ENCODE measurements at places on chromosomes 3 and 15.

GRCh38 chr3:115052906-115053305, 94.2 kb downstream of the ZBTB20 start:
- DNase-seq: peak; percentile 40

GRCh38 chr15:93829115-93829870, 402.1 kb upstream of the MCTP2 start:
- DNase-seq: peak; percentile 68

DNA sequence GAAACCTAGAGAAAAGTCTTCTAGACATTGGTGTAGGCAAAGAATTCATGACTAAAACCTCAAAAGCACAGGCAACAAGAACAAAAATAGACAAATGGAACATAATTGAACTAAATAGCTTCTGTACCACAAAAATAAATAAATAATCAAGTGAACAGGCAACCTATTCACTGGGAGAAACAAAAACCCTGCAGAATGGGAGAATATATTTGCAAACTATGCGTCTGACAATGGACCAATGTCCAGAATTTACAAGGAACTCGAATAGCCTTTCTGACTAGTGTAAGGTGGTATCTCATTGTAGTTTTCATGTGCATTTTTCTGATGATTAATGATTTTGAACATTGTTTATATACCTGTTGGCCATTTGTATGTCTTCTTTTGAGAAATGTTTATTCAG, 37.0 kb upstream of the GCSAM start:
- no peak for DNase-seq

- no peak for DNase-seq
Observed at GRCh38 chr3:114551770-114552526, 258.1 kb downstream of the TIGIT start.

DNA sequence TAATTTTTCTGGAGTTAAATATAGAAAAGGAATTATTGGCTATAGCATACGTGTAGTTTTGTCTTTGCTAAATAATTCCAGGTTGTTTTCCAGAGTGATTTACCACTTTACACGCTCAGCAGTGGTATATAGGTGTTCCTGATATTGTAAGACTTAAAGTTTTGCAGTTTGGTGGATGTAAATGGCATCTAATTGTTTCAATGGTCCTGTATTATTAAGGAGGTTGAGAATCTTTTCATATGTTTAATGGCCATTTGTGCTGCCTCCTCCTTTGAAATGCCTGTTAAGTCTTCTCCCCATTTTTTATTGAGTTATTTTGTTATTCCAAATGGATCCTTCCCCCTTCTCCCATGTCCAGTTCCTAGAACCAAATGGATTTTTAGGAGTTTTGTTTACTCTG, 26.4 kb upstream of the P4HTM start:
- no peak for DNase-seq

- DNase-seq: peak; percentile 48
Observed at GRCh38 chr3:104273046-104273649, 1093.6 kb upstream of the ALCAM start.

GRCh38 chr15:69435985-69436384, 16.6 kb upstream of the RPLP1 start:
- peak; percentile 73 for DNase-seq

DNA sequence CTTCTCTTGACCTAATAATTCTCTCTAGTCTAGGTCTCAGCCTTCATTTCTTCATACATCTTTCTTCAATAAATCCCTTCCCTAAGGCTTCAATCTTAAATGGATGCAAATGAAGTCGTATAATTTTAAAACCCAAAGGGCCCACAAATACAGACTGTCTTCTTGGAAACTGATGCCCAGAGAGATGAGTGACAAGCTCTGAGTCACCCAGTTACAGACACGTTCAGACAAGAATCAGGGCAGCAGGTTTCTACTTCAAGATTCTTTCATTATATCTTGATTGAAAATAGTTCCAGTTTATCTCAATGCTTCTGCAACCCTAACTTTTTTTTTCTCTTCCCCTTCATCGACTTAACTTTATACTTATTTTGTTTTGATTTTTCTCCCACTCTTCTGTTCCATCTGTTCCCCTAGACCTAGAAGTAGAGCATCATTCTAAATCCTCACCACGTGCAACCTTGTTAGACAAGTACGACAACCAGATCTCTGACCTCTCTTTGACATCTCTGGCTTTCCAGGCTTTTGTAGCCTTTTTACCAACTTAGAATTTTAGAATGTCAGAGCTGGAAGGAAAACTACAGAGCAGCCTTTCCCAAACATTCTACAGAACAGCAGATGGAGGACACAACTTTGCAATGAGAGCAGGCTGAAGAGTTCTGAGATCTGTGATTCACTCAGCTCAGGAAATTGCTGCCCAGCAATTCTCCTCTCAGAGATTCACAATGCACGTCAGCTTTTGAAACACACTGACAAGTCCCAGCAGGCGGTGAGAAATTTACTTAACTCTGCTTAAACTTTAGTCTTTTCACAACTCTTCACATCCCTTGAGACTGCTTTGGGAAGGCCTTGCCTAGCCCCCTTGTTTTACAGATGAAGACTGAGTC, 25.3 kb downstream of the NCEH1 start:
- no peak for DNase-seq

GRCh38 chr3:8503871-8504610, 2.4 kb downstream of the LMCD1 start:
- peak; percentile 26 for DNase-seq

- DNase-seq: no peak
Observed at GRCh38 chr15:72497402-72497801, 23.3 kb downstream of the ARIH1 start.

- peak; percentile 74 for DNase-seq
Observed at GRCh38 chr3:152241142-152242017, 27.3 kb upstream of the MBNL1 start.

DNA sequence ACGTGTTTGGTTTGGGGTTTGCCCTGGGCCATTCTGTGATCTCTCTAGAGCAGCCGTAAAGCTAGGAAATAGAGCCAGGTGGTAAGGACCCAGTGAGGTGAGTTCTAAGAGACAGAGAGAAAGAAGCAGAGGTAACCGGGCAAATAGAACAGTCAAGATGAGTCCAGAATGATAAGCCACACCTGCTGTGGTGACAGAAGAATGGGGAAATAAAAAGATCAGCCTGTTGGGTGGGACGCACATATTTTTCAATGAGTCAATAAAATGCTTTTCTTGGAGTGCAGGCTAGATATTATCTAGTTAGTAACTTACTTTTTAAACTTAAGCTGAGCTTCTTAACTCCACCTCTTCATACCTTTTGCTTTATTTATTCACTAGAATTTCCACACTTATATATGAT, 135.0 kb downstream of the NFKBIZ start:
- DNase-seq: no peak

- no peak for DNase-seq
Observed at GRCh38 chr3:72601983-72602750, 246.1 kb downstream of the SHQ1 start.

DNA sequence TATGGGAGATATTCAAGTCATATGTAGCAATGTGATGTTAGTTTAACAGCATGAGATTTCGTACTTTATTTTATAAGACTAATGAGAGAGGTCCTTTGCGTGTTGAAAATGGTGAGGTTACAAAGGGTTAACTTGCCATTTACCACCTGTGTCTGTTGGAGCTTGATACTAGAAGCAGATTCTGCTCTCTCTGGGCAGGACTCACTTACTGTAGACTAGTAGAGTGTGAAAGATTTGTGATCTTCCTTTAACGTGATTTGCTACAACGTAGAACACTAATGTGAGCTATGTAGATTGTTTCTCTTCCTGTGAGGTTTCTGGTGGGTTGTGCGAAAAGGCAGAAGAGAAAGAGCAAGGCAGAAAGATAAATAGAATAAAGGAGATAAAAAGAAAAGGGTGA, 1.1 kb downstream of the TP63 start:
- DNase-seq: no peak

GRCh38 chr15:68580883-68581155, 2.0 kb downstream of the CORO2B start:
- DNase-seq: no peak

- no peak for DNase-seq
Observed at GRCh38 chr3:52073490-52073889, 17.1 kb upstream of the DUSP7 start.

GRCh38 chr15:75327491-75327890, 8.4 kb upstream of the COMMD4 start:
- no peak for DNase-seq

GRCh38 chr3:99131876-99132275, 230.4 kb upstream of the DCBLD2 start:
- no peak for DNase-seq

DNA sequence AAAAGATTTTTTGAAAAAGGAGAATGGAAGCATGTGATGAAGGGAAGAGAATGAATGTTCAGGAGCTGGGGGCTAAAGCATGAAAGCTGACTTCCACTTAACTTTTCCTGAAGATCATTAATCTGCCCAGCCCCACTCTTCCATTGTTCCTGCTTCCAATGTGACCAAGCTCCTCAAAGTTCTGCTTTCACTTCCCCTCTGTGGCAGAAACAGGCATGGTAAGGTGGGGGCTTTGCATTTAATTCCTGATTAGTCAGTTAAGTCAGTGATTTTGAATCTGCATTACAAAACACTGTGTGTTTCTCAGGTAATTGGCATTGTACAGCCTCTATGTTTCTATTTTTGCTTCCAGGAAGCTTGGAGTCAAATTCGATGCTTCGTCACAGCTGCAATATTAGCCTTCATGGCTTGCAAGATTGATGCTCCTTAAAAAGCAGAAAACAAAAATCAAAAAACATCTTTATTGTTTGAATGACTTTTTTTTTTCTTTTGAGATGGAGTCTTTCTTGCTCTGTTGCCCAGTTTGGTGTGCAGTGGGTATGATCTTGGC, 7.3 kb upstream of the TM6SF1 start:
- no peak for DNase-seq

DNA sequence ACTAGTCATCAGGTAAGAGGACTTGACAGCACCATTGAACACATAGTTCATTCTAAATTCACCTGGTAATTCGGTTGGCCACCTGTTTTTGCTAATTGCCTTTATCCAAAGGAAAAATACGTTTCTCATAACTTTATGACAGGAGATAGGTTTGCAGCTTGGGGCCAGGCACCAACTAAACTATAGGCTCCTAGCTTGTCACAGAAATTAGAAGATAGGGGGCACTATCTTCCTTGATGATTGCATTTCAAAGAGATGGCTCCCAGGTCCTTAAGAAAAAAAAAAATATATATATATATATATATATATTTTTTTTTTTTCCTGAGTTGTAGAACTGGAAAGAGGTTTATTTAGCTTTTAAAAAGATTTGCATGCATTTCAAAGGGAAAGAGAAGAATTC, 563.6 kb downstream of the NAALADL2 start:
- DNase-seq: peak; percentile 25

DNA sequence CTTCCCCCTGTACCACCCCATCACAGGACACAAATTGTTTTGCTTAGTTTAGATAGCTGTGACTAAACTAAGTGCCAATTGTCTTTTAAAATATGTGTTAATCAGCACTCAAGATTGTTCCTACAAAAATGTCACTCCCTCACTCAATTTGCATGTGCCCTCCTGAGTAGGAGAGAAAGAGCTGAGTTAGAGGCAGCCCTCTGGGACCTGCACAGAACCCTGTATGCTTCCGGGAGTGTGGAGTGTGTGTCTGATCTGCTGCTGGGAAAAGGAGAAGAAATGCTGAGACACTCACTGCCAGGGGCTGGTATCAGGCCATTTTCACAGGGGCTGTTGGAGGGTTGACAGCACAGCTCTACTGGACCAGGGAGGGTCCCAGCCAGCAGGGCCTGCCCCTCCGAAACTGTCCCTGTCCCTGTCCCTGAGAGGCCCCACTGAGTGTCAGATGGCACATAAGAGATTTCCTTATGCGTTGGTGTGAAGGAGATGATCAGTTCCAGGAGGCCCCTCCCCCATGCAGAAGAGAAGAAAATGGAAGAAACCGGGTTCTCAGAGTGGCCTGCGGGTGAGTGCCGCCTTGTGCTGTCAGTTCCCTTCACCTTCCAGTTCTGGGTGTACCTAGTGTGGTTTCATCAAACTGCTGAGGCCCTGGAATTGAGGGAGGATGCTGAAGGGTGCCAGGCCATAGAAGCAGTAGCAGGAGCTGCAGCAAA, 3.9 kb upstream of the B3GNT5 start:
- no peak for DNase-seq

DNA sequence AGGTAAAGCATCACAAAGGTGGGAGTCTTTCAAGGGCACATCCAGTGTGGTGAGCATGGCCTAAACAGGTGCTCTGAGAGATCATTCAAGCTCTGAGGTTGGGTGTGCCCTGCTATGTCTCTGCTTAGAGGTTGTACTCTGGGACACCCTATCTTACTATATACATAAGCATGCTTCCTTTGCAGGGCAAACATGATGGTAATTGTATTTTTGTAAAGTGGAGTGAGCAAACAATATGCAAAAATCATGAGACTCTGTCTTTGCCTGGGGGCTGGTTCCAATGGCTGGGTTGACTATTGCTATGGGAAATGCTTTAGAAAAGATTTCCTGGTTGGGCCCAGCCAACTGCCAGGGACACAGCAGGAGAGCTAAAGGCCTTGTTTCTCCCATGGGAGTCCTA, 315.1 kb upstream of the TLE3 start:
- DNase-seq: no peak

GRCh38 chr15:92690395-92690794, 34.8 kb upstream of the FAM174B start:
- no peak for DNase-seq

GRCh38 chr3:53816425-53816824, 29.8 kb downstream of the CHDH start:
- DNase-seq: no peak

- DNase-seq: no peak
Observed at GRCh38 chr15:68798346-68799094, 22.2 kb downstream of the ANP32A start.
